ENCODE measurements at places on chromosomes 7 and 10.

GRCh38 chr10:77741746-77742145 lies 104.1 kb upstream of the KCNMA1 start:
- DNase-seq, result no peak

- no peak for DNase-seq
Observed at GRCh38 chr10:106775127-106775526, 389.4 kb downstream of the SORCS1 start.

DNA sequence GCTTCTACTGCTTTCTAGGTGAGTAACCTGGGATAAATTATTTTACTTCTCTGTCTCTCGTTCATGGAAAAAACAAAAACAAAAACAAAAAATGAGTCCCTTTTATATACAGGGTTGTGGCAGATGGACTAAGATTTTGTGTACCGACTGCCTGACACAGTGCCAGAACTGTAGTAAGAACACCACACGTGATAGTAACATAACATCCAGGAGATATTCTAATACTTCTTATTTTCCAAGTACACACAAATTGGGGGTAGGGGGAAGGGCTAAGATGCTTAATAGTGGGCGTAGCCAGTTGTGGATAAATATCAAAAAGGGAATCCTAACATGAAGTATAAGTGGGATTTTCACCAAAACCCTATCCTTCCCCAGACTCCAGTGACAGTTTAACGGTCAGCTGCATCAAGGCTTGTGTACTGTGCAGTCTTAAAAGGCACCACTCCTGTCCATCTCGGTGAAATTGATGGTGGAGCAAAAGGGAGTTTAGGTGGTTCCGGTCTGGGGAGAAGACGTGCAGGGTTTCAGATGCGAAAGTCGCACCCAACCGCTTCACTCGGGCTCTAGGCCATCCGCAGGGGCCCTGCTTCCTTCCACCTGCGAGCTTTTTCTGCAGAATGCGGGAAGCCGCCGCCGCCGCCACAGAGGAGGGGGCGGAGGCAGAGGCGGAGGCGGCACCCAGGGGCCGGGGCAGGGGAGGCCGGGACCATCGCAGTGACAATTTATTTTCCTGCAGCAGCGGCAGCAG lies at the start of gene STAMBPL1:
Gene STAMBPL1 (plus strand): TSS at position 712 of the 748 bp plus-strand sequence. CDS start 21,464 bp downstream, outside the sequence.
- DNase-seq, result no peak

- no peak for DNase-seq
Observed at GRCh38 chr7:123752534-123752933, 3.7 kb upstream of the WASL start.

GRCh38 chr7:117863618-117864017 lies 9.6 kb downstream of the CTTNBP2 start:
- DNase-seq, result no peak

DNA sequence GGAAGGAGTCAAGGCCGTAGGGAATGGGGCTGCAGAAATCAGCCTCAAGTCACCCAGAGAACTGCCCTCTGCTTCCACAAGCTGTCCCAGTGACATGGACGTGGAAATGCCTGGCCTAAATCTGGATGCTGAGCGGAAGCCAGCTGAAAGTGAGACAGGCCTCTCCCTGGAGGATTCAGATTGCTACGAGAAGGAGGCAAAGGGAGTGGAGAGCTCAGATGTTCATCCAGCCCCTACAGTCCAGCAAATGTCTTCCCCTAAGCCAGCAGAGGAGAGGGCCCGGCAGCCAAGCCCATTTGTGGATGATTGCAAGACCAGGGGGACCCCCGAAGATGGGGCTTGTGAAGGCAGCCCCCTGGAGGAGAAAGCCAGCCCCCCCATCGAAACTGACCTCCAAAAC lies 50.2 kb upstream of the PDCD4 start:
- no peak for DNase-seq

- no peak for DNase-seq
Observed at GRCh38 chr10:86451604-86451960, 70.0 kb downstream of the WAPL start.

- DNase-seq, result no peak
Observed at GRCh38 chr7:12089951-12090756, 120.9 kb upstream of the TMEM106B start.

DNA sequence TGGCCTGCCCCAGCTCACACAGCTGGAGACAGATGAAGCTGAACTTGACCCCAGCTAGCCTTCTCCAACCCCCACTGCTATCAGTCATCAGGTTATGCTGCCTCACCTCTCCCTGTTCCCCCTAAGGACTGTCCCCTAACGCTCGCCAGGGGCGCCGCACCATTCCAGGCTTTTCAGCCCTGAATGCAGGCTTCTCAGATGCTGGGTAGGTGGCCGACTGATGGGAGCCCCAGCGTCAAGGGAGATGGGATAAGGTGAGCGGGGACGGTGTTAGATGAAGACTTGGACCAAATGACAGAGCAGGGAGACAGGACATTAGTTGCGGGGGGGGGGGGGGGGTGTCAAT lies 15.8 kb upstream of the OPALIN start:
- no peak for DNase-seq

DNA sequence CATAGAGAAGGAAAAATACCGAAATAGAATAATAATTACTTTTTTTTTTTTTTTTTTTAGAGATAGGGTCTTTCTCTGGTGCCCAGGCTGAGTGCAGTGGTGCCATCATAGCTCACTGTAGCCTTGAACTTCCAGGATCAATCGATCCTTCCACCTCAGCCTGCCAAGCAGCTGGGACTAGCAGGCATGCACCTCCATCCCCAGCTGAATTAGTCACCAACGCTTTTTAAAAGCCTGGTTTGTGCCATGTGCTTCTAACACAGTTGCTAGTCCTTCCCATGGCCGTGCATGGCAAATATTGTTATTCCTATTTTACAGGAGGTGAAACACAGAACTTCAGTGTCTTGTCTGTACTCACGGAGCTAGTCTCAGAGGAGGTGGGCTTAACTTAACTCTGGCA lies 23.2 kb downstream of the LYZL2 start:
- no peak for DNase-seq

DNA sequence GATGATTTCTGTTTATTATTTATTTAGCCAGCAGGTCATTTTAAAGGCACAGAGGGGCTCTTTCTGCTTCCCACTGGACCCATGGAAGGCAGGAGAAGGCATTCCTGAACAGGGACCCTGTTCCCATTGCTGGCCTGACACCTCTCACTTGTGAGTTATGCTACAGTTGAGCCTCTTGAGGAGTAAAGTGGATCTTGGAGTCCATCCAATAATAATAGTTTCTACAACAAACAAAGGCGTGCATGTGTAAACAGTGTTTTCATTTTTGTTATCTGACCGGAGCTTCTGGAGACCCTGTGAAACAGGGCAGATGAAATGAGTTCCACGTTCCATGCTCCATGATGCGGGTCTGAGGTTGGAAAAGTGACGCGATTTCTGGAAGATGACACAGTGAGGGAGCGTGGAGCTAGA lies 127.3 kb upstream of the HABP2 start:
- DNase-seq, result no peak

GRCh38 chr10:100045592-100045991 lies 35.8 kb upstream of the DNMBP start:
- DNase-seq, result no peak

DNA sequence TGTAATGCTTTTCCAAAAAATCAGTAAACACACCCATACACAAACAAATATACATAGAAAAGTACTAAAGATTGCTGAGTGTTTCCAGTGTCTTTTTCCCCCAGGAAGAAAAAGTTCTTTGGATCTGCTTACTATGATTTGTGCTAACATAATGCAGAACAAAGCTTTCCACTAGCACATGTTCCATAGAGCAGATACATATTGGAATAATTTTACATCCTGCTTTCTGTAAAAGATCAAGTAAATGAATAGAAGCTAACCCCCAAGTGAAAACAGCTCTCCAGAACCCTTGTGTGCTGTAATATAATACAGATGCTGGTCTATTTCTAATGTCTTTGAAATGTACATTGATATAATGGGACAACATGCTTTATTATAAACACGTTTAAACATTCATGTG lies 125.5 kb downstream of the PON1 start:
- no peak for DNase-seq

DNA sequence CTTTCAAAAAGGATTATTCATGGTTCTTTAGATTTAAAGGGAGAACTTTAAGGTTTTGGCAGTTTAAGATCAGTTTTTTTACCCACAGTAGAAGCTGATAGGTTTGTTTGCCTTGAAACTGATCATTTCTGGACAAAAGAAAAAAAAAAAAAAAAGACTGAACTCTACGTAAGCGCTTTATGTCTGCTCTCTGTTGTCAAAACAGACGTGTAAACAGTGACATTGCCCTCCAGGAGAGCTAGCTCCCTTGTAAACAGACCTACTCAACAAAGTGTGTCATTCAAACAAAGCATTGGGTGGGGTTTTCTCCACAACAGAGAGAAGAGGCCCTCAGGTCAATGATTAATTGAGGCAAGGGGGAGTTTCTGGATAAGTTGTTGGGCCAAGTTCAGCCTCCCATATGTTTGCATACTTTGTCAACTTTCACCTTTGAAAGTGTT lies 568.1 kb upstream of the LRRN3 start:
- no peak for DNase-seq

DNA sequence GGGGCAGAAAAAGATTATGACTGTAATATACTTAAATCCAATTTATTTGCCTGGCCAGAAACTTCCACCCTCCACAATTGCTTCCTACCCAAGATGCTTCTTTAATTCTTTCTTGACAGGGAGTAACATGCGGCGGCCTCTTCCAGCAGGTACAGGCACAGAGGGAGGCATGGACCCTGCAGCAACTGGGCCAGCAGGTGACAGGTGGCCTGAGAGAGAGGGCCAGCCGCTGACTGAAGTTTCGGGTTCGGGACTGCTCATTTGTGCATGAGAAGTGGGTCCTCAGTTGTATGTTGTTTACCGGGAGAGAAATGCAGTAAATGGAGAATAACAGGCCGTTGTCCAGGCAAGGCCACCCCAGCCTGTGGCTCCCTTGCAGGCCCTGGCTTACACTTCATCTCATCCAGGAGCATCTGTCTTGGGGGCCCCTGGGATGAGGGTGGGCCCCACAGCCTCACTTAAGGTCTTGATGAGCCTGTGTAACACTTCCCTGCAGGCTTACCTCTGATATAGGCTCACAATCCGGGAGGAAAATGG lies 72.5 kb downstream of the C10orf143 start:
- no peak for DNase-seq

DNA sequence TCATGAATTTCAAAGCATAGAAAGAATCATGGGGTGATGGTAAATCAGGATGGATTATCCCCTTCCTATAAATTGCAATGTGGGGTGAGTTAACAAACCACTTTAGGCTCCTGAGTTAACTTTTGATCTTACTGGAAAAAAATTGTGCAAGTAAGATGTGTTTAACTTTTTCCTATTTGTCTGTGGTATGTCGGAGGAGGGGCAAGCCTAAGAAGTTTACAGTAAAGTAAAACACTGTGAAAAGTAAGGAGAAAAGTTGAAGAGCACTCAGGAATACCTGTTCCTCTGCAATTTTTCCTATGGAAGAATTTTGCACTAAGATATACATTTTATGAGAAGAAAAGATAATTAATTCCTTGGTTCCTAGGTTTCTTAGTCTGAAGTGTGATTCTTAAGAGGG lies 44.4 kb downstream of the IFIT5 start:
- no peak for DNase-seq

DNA sequence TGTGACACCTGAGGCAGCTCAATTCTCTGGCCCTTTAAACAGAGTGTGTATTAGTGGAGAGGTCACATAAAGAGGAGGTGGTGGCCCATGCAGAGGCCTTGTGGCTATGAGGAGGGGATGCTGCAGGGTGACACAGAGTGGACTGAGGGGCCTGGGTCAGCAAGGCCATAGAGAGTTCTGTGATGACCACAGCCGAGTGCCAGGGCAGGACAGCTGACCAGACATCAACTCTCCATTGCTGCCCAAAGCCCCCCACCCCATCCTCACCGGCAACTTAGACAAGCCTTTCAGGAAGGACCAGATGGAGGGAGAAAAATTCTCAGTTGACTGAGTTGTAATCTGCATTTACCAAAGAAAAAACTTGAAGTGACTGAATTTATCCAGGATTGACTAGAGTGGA lies 378.1 kb downstream of the RPS24 start:
- no peak for DNase-seq

GRCh38 chr10:133618851-133619250 lies 7.7 kb downstream of the FRG2B start:
- DNase-seq, result no peak

- no peak for DNase-seq
Observed at GRCh38 chr7:150388306-150388705, 9.2 kb downstream of the ZNF775 start.

DNA sequence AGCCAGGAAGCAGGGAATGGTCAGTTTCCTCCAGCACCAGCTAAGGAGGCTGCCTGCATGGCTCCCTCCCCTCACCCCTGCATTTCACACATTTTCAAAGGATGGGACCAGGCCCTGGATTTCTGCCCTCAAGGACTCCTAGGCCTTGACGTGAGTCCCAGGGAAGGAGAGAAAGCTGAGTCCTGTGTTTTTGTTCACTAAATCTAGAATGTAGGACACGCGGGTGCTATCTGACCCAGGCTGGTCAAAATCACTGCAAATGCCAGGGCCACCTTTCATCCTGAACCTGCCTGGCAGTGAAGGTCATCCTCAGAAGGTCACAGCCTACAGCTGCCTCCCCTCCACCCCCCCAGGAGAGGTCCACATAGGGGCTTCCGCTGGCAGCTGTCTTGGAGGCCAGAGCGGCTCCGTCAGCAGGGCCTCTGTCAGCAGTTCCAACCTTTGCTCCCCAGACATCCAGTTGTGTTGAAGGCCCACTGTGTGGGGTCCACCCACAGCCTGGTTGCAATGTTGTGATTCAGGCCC lies 18.0 kb downstream of the RHBDD2 start:
- DNase-seq, result no peak

- peak; percentile 99 for DNase-seq
Observed at GRCh38 chr7:131188367-131189339, 139.0 kb upstream of the MKLN1 start.

- no peak for DNase-seq
Observed at GRCh38 chr7:120436487-120437060, 163.6 kb downstream of the KCND2 start.

DNA sequence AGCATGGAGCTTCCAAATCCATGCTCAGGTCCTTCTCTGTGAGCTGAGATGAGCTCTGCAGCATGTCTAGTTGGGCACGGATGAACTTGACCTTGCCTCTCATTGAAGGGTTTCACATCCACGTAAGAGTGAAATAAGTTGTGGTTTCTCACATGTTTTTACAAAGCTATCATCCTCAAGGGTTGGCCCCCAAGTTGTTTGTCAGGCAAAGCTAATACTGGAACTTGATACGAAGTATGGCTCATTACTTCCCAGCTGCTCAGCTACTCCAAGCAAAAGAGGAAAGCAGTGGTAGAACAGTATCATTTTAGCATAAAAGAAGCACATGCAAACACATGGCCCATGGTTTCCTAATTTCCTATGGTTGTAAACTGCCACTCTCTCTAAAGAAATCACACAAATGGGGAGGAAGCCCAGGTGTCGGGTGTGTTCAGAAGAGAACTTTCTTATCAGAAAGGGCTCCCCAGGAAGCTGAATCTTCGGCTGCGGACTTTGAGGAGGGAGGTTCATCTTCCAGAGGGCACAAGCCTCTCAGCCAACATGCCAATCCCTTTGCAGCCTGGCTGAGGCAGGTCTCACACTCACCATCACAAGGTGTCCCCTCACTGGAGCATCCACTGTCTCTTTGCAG lies 45.3 kb downstream of the PDLIM1 start:
- DNase-seq, result no peak

Measured in HFF-Myc (cell line).